ENCODE measurements at places on chromosomes 3 and 15.

DNA sequence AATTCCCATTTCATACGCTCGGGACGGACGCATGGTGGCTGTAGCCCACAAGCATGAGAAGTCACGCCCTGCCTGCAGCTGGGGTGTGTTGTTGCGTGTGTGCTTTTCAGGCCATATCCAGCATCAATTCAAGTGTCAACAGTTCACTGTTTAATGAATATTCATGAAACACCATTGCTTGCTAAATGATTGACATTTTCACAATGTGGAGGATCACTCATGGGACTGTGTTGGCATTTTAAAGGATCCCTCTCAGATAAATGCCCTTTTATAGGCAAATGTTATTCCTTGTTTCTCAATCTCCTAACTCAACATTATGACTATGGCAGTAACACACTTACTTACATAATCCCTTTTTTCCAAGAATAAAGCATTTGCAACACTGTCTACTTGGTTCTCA, 511.3 kb downstream of the GABRG3 start:
- DNase-seq, result no peak
- H3K36me3 ChIP-seq, result no peaks in the 10 kb centered on the region
- H3K4me1 ChIP-seq, result no peaks in the 10 kb centered on the region
- no peak overlapping the region for H3K4me3 ChIP-seq
- no peak overlapping the region for H3K27ac ChIP-seq

DNA sequence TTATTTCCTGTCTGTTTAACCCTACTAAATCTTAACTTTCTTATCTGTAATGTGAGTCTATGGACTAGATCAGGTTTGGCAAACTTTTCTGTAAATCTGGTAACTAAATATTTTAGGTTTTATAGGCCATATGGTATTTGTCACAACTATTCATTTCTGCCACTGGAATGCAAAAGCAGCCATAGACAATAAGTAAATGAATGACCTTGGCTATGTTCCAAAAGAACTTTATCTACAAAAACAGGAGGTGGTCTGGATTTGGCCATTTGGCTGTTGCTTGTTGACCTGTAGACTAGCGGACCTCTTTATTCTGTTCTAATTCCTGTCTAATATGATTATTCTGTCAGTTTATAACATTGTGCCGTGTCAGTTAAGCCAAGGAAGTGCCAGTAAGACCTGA, 314.2 kb downstream of the LPP start:
- no peak for DNase-seq
- no peaks in the 10 kb centered on the region for H3K27me3 ChIP-seq
- no peak overlapping the region for H3K4me3 ChIP-seq
- no peak overlapping the region for H3K27ac ChIP-seq
- no peaks in the 10 kb centered on the region for H3K4me1 ChIP-seq

DNA sequence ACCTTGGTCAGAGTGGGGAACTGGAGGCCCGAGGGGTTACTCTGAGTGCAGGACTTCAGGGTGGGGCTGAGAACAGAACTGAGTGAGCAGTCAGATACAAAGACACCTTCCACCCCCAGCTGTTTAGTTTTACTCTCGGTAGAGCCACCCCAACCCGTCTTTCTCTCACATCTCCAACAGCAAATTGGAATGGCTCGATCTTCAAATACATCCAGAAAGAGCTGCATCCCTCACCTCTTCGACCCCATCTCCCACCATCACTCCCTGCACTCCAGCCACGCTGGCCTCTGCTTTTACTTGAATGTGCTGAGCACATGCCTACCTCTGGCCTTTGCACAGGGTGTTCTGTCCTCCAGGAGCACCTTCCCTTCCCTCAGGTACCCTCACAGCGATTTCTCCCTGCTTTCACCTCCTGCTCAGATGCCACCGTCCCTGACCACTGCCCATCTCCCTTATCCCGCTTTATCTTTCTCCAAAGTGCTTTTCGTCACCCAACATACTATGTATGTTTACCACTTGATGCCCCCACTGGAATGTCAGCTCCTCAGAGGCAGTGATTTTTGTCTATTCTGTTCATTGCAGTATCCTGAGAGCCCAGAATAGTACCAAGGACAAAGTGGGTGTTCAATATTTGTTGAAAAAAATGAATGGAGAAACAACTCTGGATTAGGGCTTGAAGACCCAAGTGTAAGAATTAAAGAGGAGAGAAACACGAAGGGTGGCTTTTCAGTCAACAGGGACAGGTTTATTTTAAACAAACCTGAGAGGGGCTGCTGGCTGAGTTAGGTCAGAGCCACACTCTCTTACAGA, 4.4 kb downstream of the CHCHD4 start:
- no peaks in the 10 kb centered on the region for H3K27me3 ChIP-seq
- DNase-seq, result no peak
- no peak overlapping the region for H3K4me3 ChIP-seq
- H3K36me3 ChIP-seq, result peaks cover 5% of the 10 kb centered on the region
- no peak overlapping the region for H3K27ac ChIP-seq
- H3K4me1 ChIP-seq, result peaks cover 10% of the 10 kb centered on the region

GRCh38 chr3:107681396-107681795, 158.6 kb downstream of the BBX start:
- H3K36me3 ChIP-seq, result no peaks in the 10 kb centered on the region
- no peaks in the 10 kb centered on the region for H3K27me3 ChIP-seq
- H3K4me3 ChIP-seq, result no peak overlapping the region
- no peak for DNase-seq

DNA sequence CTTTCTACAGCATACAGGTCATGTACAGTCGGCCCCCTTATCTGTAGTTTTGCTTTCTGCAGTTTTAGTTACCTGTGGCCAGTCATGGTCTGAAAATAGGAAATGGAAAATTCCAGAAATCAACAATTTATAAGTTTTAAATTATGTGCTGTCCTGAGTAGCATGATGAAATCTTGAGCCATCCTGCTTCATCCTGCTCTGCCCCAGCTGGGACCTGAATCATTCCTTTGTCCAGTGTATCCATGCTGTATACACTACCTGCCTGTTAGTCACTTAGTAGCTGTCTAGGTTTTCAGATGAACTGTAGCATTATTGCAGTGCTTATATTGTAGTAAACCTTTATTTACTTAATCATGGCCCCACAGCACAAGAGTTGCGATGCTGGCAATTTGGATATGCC, 44.8 kb downstream of the AP4E1 start:
- no peak for DNase-seq
- H3K4me3 ChIP-seq, result no peak overlapping the region
- no peaks in the 10 kb centered on the region for H3K4me1 ChIP-seq
- H3K36me3 ChIP-seq, result peaks cover 69% of the 10 kb centered on the region

GRCh38 chr3:54432975-54433374, 310.6 kb downstream of the CACNA2D3 start:
- H3K4me3 ChIP-seq, result no peak overlapping the region
- no peaks in the 10 kb centered on the region for H3K27me3 ChIP-seq
- H3K27ac ChIP-seq, result no peak overlapping the region

DNA sequence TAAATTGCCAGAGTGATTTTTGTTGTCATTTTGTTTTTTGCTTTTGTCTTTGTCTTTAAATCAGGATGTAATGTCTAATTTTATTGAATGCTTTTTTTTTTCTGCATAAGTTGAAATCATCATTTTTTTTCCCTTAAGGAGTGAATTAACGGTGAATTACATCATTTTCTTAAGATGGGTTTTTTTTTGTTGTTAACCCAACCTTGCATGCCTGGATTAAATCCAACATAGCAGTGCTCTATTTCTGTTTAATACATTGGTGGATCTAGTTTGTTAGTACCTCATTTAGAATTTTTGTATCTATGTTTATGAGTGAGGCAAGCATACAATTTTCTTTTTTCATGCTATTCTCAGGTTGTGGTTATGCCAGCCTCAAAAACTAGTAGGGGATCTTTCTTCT, 186.4 kb upstream of the TMC3 start:
- H3K27ac ChIP-seq, result no peak overlapping the region
- no peaks in the 10 kb centered on the region for H3K36me3 ChIP-seq
- no peak overlapping the region for H3K4me3 ChIP-seq
- H3K4me1 ChIP-seq, result no peaks in the 10 kb centered on the region

DNA sequence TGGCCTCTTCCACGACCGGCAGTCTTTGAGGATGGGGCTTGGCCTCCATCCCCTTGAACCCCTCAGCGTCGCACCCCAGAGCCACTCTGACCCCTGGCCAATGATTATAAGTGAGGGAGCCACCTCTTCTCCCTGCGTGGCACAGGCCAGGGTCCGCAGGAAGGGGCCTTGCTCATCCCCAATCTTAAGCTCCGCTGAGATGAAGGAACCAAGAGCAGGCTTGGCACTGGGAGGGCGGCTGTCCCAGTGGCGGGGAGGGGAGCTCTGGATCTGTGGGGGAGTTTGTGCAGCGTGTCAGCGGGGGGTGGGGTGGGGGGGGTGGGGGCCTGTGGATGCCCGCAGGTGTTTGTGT, 13.8 kb upstream of the ADPGK start:
- H3K36me3 ChIP-seq, result no peaks in the 10 kb centered on the region
- no peaks in the 10 kb centered on the region for H3K27me3 ChIP-seq
- H3K27ac ChIP-seq, result no peak overlapping the region
- H3K4me3 ChIP-seq, result peak overlapping the region; percentile 61
- DNase-seq, result no peak

- peaks cover 25% of the 10 kb centered on the region for H3K4me1 ChIP-seq
- H3K4me3 ChIP-seq, result no peak overlapping the region
- H3K36me3 ChIP-seq, result no peaks in the 10 kb centered on the region
- H3K27me3 ChIP-seq, result no peaks in the 10 kb centered on the region
Observed at GRCh38 chr15:64466408-64467141, 6.2 kb downstream of the ZNF609 start.

DNA sequence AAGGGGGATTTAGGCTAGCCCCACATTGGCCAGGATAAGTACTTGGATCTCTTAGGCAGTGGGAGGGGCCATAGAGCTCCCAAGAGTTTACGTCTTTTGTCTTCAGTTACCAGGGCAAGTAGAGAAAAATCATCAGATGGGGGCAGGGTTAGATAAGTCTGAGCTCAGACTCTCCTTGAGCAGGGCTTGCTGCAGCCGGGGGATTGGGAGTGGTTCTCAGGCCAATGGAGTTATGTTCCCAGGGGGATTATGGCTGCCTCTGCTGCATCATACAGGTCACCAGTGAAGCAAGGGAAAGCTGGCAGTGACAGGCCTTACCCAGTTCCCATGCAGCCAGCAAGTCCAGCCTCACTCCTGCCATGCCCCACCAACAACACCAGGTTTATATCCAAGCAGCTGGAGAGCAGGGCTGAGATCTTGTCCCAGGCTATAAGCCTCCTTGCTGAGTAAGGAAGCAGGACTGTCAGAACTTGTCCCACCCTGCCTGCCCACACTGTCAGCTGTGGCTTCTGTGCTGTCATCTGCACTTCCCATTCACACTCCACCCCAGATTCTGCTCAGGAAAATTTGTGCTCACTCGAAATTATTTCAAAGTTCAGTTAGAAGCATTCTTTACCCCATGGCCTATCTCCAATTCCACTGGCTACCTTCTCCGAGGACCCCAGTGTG, 215.3 kb downstream of the FAM43A start:
- H3K27me3 ChIP-seq, result no peaks in the 10 kb centered on the region
- H3K36me3 ChIP-seq, result no peaks in the 10 kb centered on the region
- H3K4me1 ChIP-seq, result no peaks in the 10 kb centered on the region
- no peak overlapping the region for H3K4me3 ChIP-seq

GRCh38 chr3:25901796-25902195, 111.9 kb downstream of the OXSM start:
- H3K4me1 ChIP-seq, result peaks cover 15% of the 10 kb centered on the region
- H3K4me3 ChIP-seq, result no peak overlapping the region
- peak; percentile 33 for DNase-seq
- H3K27me3 ChIP-seq, result no peaks in the 10 kb centered on the region
- H3K27ac ChIP-seq, result no peak overlapping the region
- no peaks in the 10 kb centered on the region for H3K36me3 ChIP-seq

DNA sequence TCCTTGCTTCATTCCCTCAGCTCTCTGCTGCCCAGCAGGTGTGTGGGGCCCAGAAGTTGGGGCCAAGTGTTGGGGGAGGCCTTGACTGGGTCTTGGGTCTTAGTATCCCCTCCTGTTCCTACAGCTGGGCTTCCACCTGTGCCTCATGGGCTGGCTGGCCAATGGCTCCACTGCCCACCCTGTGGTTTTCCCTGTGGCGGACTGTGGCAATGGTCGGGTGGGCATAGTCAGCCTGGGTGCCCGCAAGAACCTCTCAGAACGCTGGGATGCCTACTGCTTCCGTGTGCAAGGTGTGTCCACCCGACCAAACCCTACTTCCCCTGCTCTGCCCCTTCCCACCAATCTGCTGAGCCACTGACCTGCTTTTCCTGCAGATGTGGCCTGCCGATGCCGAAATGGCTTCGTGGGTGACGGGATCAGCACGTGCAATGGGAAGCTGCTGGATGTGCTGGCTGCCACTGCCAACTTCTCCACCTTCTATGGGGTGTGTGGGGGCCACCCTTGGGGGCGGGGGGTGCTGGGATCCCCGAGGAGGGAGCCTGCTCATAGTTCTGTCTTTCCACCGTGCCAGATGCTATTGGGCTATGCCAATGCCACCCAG, 10.9 kb downstream of the NT5DC2 start:
- no peak overlapping the region for H3K27ac ChIP-seq
- no peak overlapping the region for H3K4me3 ChIP-seq
- no peaks in the 10 kb centered on the region for H3K36me3 ChIP-seq
- no peaks in the 10 kb centered on the region for H3K27me3 ChIP-seq
- no peaks in the 10 kb centered on the region for H3K4me1 ChIP-seq
- DNase-seq, result no peak

All from naive thymus-derived CD4-positive, alpha-beta T cell (primary cell).